Activated naive CD4-positive, alpha-beta T cell treated with anti-CD3 and anti-CD28 coated beads, Interleukin-2, amount 50 U/mL, for 72 hours (primary cell): ENCODE measurements at places on chromosomes 13 and 19. TPM values are rescaled to one million over a fixed set of nuclear protein-coding genes. Genes with fewer than 3 reads are reported as not detected.

MYO16 gene
- total RNA-seq, result not detected

CD209 gene
- total RNA-seq, result not detected

GGN gene
- total RNA-seq, result not detected

ZNF865 gene
- total RNA-seq, result 13.7 TPM

MRPL34 gene
- total RNA-seq, result 70.2 TPM

PSG3 gene
- 0.78 TPM for total RNA-seq

FOSB gene
- 37.6 TPM for total RNA-seq

NLRP9 gene
- total RNA-seq, result not detected

OSCAR gene
- total RNA-seq, result not detected

KCNC3 gene
- total RNA-seq, result 5.1 TPM

CYP4F12 gene
- 0.32 TPM for total RNA-seq

WDR62 gene
- total RNA-seq, result 17.5 TPM

CD37 gene
- total RNA-seq, result 194 TPM

CXCL17 gene
- not detected for total RNA-seq

APOC4 gene
- total RNA-seq, result not detected

ZNF561 gene
- 28.6 TPM for total RNA-seq

UBE2L5 gene
- not detected for total RNA-seq

APOC1 gene
- not detected for total RNA-seq

PRKCG gene
- 0.10 TPM for total RNA-seq

C19orf12 gene
- total RNA-seq, result 30.9 TPM

ZNF584 gene
- 10.4 TPM for total RNA-seq

NPAS1 gene
- total RNA-seq, result 0.58 TPM

LILRB5 gene
- not detected for total RNA-seq
